Inflammatory macrophage treated with lipopolysaccharide for 1 hour (primary cell): ENCODE measurements at places on chromosomes 5 and 9.
A peak's percentile ranks its signal among the peaks of the same experiment; 100 is the strongest.

DNA sequence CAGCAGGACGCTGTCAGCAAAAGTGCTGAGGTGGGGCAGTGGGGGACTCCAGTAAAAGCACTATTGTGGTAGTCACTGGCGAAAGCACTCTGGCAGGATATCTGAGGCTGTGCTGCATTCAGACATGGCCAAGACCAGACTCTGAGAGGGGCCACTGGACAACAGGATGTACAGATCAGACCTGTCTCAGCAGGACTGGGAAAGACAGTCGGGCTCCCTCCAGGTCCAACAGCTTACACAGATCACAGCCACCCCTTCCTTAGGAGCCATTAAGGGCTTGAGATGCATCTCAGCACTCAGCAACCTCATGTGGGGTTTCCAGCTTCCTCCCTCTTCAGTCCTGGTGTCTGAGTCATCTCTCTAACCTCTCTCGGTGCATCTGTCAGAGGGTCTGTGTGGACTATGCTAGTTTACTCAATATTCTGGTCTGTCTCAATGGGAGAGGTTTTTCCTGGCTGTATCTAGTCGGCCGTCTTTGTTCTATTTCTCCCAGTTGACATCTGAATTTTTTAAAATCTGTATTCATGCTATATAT, 154.5 kb downstream of the CWC27 start:
- peak; percentile 10 for DNase-seq

DNA sequence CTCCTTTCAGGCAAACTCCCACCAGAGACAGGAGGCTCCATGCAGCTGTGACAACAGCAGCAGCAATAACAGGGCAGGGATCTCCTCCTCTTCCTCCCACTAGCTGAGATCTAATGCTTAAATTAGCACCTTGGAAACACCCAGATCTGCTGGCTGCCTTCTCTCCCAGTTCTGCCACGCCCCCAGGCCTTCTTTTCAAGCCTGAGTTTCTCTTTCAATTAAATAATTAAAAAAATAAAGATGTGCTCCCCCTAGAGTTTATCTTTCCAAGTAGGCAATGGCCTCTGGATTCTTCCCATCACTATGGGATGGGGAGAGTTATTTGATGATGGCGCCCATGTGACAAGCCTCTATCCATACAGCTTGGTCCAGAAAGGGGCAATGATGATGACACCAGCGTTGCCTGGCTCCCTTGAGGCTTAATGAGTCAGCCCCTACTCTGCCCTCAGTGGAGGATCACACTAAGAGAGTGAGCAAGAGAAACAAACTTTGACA, 3.8 kb downstream of the FAM219A start:
- peak; percentile 72 for DNase-seq

GRCh38 chr5:16609412-16609811, 7.4 kb downstream of the RETREG1 start:
- no peak for DNase-seq

GRCh38 chr5:131375351-131375750, 111.5 kb downstream of the CDC42SE2 start:
- no peak for DNase-seq

DNA sequence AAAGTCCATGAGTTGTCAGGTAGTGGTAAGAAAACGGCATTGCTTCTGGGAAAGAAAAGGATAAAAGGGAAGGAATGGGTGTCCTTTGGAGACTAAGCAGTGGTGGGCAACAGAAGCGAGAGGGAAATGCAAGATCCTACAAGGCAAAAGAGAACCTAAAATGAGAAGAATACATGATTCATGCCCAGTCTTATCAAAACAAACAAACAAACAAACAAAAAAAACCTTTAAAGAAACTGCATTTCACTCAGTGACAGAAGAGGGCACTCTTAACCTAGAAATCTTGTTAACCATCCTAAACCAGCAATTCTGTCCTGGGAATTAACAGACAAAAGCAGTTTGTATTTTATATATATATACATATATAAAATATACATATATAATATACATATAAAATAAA, 88.5 kb downstream of the SUSD1 start:
- DNase-seq: no peak
